ENCODE measurements at places on chromosomes 12 and 14.

- no peaks in the 10 kb centered on the region for H3K27me3 ChIP-seq
- peaks cover 15% of the 10 kb centered on the region for H3K4me1 ChIP-seq
- no peaks in the 10 kb centered on the region for H3K36me3 ChIP-seq
- no peak overlapping the region for H3K27ac ChIP-seq
- no peak overlapping the region for H3K4me3 ChIP-seq
- no peak for DNase-seq
Measured at GRCh38 chr14:33720284-33720787, 230.5 kb downstream of the EGLN3 start.

GRCh38 chr14:53603994-53604393 is 352.6 kb downstream of the BMP4 start:
- H3K36me3 ChIP-seq = no peaks in the 10 kb centered on the region
- no peak overlapping the region for H3K4me3 ChIP-seq
- H3K27me3 ChIP-seq = no peaks in the 10 kb centered on the region
- H3K4me1 ChIP-seq = peaks cover 3% of the 10 kb centered on the region
- DNase-seq = no peak

- H3K36me3 ChIP-seq = no peaks in the 10 kb centered on the region
- peak overlapping the region; percentile 99 for H3K27ac ChIP-seq
- H3K27me3 ChIP-seq = no peaks in the 10 kb centered on the region
- peaks cover 13% of the 10 kb centered on the region for H3K4me1 ChIP-seq
- no peak overlapping the region for H3K4me3 ChIP-seq
Measured at GRCh38 chr12:108734200-108734906, 3.0 kb upstream of the CORO1C start.

- H3K4me1 ChIP-seq = no peaks in the 10 kb centered on the region
- no peaks in the 10 kb centered on the region for H3K36me3 ChIP-seq
Measured at GRCh38 chr14:106619606-106620005, 1093.2 kb downstream of the TMEM121 start.

DNA sequence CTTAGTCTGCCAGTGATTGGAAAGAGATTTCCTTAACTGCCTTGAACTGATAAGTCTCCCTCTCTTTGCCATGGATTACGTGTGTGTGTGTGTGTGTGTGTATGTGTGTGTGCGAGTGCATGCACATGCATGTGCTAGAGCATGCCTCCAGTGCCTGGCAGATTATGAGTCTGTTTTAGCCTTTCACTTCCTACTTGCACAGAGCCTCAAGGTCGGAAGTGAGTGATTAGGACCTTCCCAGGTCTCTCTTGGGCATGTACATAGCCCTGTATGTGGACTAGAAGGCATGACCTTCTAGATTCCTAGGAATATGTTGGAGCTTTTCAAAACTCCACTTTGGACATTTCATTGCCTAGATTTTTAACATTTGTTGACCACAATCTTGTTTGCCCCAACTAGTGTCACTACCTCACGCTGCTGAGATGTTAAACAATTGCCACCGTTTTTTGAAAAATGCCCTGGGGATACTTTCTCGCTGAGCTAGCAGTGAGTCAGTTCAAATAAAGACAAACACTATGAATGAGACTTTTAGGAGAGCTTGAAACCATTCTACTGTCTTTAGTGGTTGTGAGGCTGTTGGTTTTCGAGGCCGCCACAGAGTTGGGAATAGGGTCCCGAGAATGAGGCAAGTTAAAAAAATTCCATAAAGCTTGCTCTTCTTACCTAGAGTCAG is 28.2 kb downstream of the KIAA0586 start:
- H3K27ac ChIP-seq = peak overlapping the region; percentile 25
- H3K4me3 ChIP-seq = no peak overlapping the region
- DNase-seq = no peak
- H3K4me1 ChIP-seq = peaks cover 9% of the 10 kb centered on the region
- no peaks in the 10 kb centered on the region for H3K27me3 ChIP-seq
- no peaks in the 10 kb centered on the region for H3K36me3 ChIP-seq

GRCh38 chr12:3578557-3578956 is 87.6 kb downstream of the PRMT8 start:
- no peaks in the 10 kb centered on the region for H3K4me1 ChIP-seq
- no peaks in the 10 kb centered on the region for H3K36me3 ChIP-seq
- H3K27ac ChIP-seq = no peak overlapping the region
- no peak overlapping the region for H3K4me3 ChIP-seq

- no peaks in the 10 kb centered on the region for H3K36me3 ChIP-seq
- H3K27me3 ChIP-seq = peaks cover 3% of the 10 kb centered on the region
- DNase-seq = no peak
- H3K4me3 ChIP-seq = no peak overlapping the region
Measured at GRCh38 chr14:95667249-95667693, 19.0 kb upstream of the TCL1B start.

DNA sequence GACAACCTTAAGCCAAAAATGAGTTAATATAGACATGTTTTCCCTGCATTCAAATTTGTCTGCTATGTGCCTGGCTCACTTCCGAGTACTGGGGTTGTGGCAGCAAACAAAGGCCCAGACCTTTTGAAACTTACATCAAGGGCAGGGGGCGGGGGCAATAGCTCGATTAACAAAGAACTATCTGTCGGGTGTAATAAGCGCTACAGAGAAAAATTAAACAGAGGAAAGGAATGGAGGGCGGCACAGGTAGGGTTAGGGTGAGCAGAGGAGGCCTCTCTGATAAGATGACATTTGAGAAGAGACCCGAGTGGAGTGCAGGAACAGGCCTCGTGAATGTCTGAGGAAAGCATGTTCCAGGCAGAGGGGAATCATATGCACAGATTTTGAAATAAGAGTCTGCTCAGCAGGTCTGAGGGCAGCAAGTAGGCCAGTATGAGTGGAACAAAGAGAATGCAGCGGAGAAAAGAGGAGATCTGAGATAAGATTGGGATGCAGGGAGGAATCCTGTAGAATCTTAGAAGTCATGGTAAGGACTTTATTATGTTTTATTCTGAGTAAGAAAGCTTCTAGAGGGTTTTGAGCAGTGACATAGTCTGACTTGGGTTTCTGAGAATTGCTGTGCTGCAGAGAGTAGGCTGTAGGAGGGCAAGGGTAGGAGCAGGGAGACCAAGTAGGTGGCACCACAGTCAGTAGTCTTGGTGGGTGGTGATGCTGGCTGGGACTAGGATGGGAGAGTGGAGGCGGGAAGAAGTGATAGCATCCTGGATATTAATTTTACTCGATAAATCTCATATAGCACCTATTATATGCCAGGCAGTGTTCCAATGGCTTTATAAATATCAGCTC is 52.6 kb downstream of the BICDL1 start:
- DNase-seq = no peak
- peak overlapping the region; percentile 57 for H3K27ac ChIP-seq
- no peaks in the 10 kb centered on the region for H3K36me3 ChIP-seq
- H3K4me1 ChIP-seq = peaks cover 5% of the 10 kb centered on the region
- no peaks in the 10 kb centered on the region for H3K27me3 ChIP-seq

- H3K27ac ChIP-seq = no peak overlapping the region
- no peaks in the 10 kb centered on the region for H3K36me3 ChIP-seq
- H3K27me3 ChIP-seq = peaks cover 16% of the 10 kb centered on the region
Measured at GRCh38 chr14:104421892-104422828, 157.4 kb upstream of the C14orf180 start.

- H3K27me3 ChIP-seq = no peaks in the 10 kb centered on the region
- no peaks in the 10 kb centered on the region for H3K4me1 ChIP-seq
- no peak overlapping the region for H3K27ac ChIP-seq
- no peak for DNase-seq
- H3K36me3 ChIP-seq = no peaks in the 10 kb centered on the region
Measured at GRCh38 chr12:42275499-42275898, 37.5 kb upstream of the YAF2 start.

DNA sequence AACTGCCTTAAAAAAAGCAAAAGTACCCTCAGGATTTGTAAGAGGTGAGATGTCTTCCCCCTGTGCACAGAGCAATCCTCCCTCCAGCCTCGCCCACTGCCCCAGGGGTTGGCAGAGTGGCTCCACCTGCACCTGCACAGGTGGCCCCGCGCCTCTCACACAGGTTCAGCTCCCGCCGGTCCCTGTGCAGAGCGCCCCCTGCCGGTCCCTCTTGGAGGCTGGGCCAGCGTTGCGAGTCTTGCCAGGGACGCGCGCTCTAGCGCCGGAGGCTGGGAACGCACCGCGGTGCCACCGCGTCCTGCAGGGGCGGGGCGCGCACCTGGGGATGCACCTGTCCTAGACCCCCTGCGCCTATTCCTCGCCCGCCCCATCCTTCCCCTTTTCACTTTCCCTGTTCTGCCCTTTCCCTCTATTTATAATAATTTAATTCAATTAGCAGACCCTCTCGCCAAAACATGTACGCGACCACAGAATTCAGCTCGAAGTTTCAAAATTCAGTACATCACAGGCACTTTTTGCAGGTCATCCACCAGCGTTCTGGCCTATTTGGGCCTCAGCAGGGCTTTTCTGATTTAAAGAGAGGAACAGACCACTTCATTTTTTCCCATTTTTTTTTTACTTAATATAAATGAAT is 618.6 kb downstream of the AACS start:
- no peaks in the 10 kb centered on the region for H3K36me3 ChIP-seq
- no peak for DNase-seq
- H3K4me1 ChIP-seq = no peaks in the 10 kb centered on the region
- no peaks in the 10 kb centered on the region for H3K27me3 ChIP-seq
- no peak overlapping the region for H3K4me3 ChIP-seq

DNA sequence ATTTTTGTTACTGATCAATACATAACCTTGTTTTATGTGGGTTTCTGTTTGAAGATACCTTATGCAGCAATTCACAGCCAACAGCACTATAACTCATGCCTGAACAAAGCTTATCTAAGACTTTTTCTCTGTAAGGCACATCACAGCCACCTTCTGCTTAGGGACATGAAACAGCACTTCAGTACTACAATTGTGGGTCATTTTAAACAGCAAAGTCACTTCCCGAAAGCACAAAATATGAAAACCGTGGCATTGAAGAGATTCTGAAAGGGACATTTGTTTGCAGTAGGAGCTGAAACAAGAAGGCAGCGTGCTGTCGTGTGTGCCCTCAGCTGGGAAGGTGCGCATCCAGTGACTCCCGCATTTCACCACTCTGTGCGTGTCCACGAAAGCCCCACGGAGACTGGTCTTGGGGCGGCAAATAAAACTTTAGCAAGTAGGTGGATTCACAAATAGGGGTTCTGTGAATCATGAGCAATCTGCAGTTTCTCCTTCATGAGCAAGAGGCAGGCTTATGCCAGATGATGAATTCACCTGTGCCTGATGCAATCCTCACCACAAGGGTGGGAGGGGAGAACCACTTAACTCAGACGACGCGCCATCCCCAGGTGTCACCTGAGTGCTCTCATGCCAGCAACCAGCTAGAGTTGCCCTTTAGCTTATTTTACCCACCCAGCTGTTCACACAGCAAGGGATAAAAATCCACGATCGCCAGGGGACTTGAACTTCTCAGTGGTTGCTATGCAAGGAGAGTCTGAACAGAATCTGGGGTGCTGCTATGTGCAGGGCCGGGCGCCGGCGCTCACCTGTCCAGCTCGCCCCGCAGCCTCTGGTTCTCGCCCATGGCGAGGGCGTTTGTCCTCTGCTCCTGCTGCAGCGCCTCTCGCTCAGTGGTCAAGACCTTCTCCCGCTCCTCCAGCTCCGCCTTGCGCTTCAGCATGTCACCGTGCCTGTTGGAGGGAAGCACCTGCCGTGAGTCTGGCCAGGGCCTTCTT is 54.9 kb upstream of the GPR68 start:
- peaks cover 27% of the 10 kb centered on the region for H3K36me3 ChIP-seq
- H3K4me3 ChIP-seq = no peak overlapping the region
- no peaks in the 10 kb centered on the region for H3K27me3 ChIP-seq
- no peaks in the 10 kb centered on the region for H3K4me1 ChIP-seq

GRCh38 chr12:123070267-123071081 is 80.4 kb downstream of the PITPNM2 start:
- peaks cover 75% of the 10 kb centered on the region for H3K4me1 ChIP-seq
- DNase-seq = no peak
- peak overlapping the region; percentile 65 for H3K27ac ChIP-seq
- H3K27me3 ChIP-seq = no peaks in the 10 kb centered on the region

- DNase-seq = no peak
- H3K4me1 ChIP-seq = peaks cover 8% of the 10 kb centered on the region
- no peaks in the 10 kb centered on the region for H3K27me3 ChIP-seq
- no peaks in the 10 kb centered on the region for H3K36me3 ChIP-seq
- H3K27ac ChIP-seq = peak overlapping the region; percentile 59
- H3K4me3 ChIP-seq = no peak overlapping the region
Measured at GRCh38 chr12:122449317-122449716, 26.8 kb upstream of the CLIP1 start.

GRCh38 chr12:82686168-82687020 is at the start of gene TMTC2:
Gene TMTC2, plus strand, starts transcription at chr12:82686906.
- no peaks in the 10 kb centered on the region for H3K36me3 ChIP-seq
- H3K27me3 ChIP-seq = no peaks in the 10 kb centered on the region
- H3K4me1 ChIP-seq = peaks cover 51% of the 10 kb centered on the region
- DNase-seq = peak; percentile 44
- peak within 1 kb of the TSS; percentile 77 for H3K4me3 ChIP-seq

DNA sequence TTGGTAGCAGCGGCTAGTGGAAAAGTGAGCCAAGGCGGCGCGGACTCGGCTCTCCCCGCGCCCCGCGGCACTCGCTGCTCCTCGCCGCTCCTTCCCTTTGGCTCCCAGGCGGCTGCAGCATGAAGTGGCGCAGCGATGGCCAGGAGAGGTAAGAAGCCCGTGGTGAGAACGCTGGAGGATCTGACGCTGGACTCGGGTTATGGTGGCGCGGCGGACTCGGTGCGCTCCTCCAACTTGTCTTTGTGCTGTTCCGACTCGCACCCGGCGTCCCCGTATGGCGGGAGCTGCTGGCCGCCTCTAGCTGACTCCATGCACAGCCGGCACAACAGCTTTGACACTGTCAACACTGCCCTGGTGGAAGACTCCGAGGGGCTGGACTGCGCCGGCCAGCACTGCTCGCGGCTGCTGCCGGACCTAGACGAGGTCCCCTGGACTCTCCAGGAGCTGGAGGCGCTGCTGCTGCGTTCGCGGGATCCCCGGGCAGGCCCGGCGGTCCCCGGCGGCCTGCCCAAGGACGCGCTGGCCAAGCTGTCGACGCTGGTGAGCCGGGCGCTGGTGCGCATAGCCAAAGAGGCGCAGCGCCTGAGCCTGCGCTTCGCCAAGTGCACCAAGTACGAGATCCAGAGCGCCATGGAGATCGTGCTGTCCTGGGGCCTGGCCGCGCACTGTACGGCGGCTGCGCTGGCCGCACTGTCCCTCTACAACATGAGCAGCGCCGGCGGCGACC is 225.6 kb upstream of the CRY1 start:
- no peak for DNase-seq
- H3K27me3 ChIP-seq = no peaks in the 10 kb centered on the region
- peaks cover 13% of the 10 kb centered on the region for H3K4me1 ChIP-seq
- no peaks in the 10 kb centered on the region for H3K36me3 ChIP-seq

Measured in esophagus squamous epithelium (tissue), 5 donors.